ENCODE measurements at places on chromosomes 1 and 21. TPM values are rescaled to one million over a fixed set of nuclear protein-coding genes. Genes with fewer than 3 reads are reported as not detected.

The GSTM2 gene
- total RNA-seq, result 4.0 TPM

The EDN2 gene
- total RNA-seq, result not detected

The LEPR gene
- 109 TPM for total RNA-seq

The ATP8B2 gene
- total RNA-seq, result 108 TPM

The STUM gene
- total RNA-seq, result 0.34 TPM

The TTC22 gene
- not detected for total RNA-seq

The ARHGEF10L gene
- total RNA-seq, result 0.85 TPM

The ADAMTS4 gene
- 38.9 TPM for total RNA-seq

The ALPL gene
- 0.19 TPM for total RNA-seq

The SLC45A1 gene
- 1.7 TPM for total RNA-seq

The LAMB3 gene
- total RNA-seq, result 1.5 TPM

The KCNN3 gene
- 3.6 TPM for total RNA-seq

The TNFRSF1B gene
- total RNA-seq, result 81.3 TPM

The TMEM269 gene
- not detected for total RNA-seq

The NUF2 gene
- total RNA-seq, result 5.3 TPM

The LRRC3 gene
- total RNA-seq, result 1.9 TPM

The KRTAP19-3 gene
- total RNA-seq, result not detected

The TINAGL1 gene
- 719 TPM for total RNA-seq

The TMPRSS3 gene
- 0.05 TPM for total RNA-seq

The C1orf53 gene
- 2.0 TPM for total RNA-seq

The REN gene
- not detected for total RNA-seq

The CA6 gene
- total RNA-seq, result not detected

The IL19 gene
- not detected for total RNA-seq

The EIF3I gene
- 353 TPM for total RNA-seq

The SPRR5 gene
- not detected for total RNA-seq

The CNTN2 gene
- not detected for total RNA-seq

The ACTL8 gene
- total RNA-seq, result not detected

The METTL25B gene
- total RNA-seq, result 11.8 TPM

The ETS2 gene
- 26.2 TPM for total RNA-seq

The ARHGEF16 gene
- 0.51 TPM for total RNA-seq

The NEGR1 gene
- total RNA-seq, result under 0.01 TPM

The XCL1 gene
- total RNA-seq, result not detected

The GBP7 gene
- total RNA-seq, result not detected

The TCHHL1 gene
- not detected for total RNA-seq

The SLC6A17 gene
- total RNA-seq, result 0.84 TPM

The AVPR1B gene
- total RNA-seq, result 0.05 TPM

The ROR1 gene
- total RNA-seq, result 0.17 TPM

The MYOG gene
- total RNA-seq, result not detected

The CLCA4 gene
- total RNA-seq, result not detected

The PCP4 gene
- total RNA-seq, result not detected

The PGLYRP3 gene
- total RNA-seq, result not detected

The SYT2 gene
- total RNA-seq, result not detected

All from dermis blood vessel endothelial cell (primary cell).